Chondrocyte (in vitro differentiated cells): ENCODE measurements at places on chromosomes 16 and 17.

DNA sequence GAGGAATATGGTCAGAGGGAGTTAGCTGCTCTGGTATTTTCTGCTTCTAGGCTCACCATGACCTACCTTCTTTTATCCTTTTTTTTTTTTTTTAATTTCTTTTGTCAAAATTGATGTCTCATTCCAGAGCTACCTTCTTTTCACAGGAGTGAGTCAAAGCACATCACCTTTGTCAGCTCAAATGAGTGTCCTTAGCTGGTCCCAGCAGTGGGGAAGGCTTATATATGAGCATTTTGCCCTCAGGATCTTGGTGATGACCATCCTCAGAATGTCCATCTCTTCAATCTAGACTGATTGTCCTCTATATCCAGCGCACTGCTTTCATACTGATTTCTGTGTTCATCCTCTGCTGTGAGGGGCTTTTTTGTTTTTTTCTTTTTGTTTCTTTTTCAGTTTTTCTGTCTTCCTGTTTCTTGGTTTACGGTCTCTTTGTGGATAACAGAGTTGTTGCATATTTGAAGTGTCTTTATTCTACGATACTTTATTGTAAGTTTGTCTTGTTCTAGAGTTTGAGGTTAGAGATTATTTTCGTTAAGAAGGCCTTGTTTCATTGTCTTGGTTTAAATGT lies 24.9 kb downstream of the CBFB start:
- DNase-seq: no peak

- DNase-seq: no peak
Measured at GRCh38 chr17:45742251-45742650, 41.9 kb upstream of the CRHR1 start.

DNA sequence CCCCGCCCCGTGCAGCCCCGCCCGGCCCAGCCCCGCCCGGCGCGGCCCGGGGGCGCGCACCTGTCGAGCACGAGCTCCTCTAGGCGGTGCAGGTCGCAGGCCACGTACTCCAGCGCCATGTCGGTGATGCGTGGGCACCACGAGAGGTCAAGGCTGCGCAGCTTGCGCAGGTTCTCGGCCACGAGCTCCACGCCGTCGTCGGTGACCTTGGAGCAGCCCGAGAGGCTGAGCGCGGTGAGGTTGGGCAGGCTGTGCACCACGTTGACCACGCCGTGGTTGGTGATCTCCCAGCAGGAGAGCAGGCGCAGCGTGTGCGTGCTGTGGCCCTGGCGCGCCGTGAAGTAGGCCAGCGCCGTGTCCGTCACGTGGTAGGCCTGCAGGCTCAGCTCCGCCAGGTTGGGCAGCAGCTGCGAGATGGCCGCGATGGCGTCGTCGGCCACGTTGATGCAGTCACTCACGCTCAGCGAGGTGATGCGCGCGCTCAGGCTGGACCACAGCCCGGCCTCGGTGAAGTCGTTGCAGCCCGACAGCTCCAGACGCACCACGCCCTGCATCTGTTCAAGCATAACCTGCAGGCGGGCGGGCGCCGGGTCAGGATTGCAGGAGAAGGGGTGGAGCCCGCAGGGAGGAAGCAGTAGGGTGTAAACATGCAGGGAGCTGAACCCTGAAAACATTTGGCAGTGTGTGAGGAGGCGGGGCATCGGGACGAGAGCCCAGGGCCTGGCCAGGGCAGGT lies 5.3 kb upstream of the WDR24 start:
- DNase-seq: no peak

DNA sequence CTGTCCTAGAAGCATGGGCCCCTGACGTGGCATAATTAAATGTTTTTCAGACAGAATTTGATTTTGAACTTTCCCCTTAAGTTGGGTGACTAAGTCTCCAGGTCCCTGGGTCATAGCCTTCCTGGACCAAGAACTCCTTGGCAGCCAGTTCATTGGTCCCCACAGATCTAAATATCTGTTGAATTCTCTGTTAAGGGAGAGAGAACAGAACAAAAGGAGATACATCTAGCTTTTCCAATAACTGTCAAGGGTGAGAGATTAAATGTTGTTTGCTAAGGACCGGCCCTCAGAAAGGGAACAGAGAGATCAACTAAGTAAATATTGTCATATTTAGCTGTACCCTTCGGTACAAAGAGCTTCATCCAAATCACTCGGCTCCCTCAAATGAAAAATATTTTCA lies 78.2 kb upstream of the NOL11 start:
- no peak for DNase-seq
